LNCaP clone FGC (cell line): ENCODE measurements at places on chromosomes 4 and X.

DNA sequence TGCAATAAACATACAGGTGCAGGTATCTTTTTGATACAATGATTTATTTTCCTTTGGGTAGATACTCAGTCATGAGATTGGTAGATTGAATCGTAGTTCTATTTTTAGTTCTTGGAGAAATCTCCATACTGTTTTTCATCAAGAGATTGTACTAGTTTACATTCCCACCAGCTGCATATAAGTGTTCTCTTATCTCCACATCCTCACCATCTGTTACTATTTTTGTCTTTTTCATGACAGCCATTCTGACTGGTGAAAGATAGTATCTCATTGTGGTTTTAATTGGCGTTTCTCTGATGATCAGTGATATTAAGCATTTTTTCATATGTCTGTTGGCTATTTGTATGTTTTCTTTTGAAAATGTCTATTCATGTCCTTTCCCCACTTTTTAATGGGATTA is 202.2 kb downstream of the RAPGEF2 start:
- DNase-seq: no peak

GRCh38 chrX:123988423-123989111 is 27.1 kb downstream of the STAG2 start:
- no peak for DNase-seq

GRCh38 chr4:1056671-1057402 is 45.4 kb downstream of the FGFRL1 start:
- DNase-seq: no peak

- no peak for DNase-seq
Measured at GRCh38 chrX:40780951-40781350, 45.6 kb upstream of the MED14 start.

GRCh38 chr4:107876099-107876498 is 51.4 kb downstream of the SGMS2 start:
- no peak for DNase-seq

DNA sequence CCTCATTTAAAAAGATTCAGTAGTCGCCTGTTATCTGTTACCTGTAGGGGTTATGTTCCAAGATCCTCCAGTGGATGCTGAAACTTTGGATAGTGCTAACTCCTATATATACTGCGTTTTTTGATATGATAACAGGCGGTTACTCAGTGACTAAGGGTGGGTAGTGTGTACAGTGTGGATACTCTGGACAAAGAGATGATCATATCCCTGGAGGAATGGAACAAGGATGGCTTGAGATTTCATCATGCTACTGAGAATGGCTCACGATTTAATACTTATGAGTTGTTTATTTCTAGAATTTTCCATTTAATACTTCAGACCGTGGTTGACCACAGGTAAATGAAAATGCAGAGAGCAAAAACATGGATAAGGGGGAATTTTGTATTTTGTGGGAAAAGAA is 21.5 kb downstream of the FAM47E start:
- DNase-seq: no peak

- DNase-seq: no peak
Measured at GRCh38 chrX:150202641-150203247, 160.4 kb upstream of the MAMLD1 start.

- no peak for DNase-seq
Measured at GRCh38 chrX:16023790-16024734, 99.3 kb upstream of the GRPR start.

DNA sequence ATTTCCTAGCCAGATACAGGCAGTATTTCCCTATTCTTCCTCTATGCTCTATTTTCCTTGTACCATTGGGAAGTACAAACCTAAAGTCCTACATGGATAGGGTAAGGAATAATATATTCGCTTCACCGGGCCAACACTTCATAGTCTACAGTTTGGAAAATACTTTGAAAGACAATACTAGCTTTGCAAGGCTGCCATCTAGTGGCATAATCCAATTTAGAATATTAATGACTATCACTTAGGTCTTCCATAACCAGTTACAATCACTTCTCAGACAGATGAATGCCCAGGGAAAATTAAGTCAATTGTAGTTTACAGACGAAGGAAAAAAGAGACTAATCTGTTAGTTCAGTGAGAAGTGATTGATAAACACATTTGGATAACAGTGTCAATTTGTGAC is 141.0 kb upstream of the FAM47C start:
- DNase-seq: no peak

- DNase-seq: no peak
Measured at GRCh38 chrX:109843963-109844751, 111.1 kb upstream of the ACSL4 start.

DNA sequence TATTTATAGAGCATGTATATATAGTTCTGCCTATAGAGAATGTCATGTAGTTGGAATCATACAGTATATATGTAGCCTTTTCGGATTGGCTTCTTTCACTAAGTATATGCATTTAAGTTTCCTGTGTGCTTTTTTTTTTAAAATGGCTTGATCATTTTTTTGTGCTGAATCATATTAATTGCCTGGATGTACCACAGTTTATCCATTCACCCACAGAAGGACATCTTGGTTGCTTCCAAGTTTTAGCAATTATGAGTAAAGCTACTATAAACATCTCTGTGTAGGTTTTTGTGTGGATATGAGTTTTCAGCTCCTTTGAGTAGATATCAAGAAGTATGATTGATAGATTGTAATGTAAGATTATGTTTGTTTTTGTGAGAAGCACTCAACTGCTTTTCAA is 23.8 kb downstream of the PTTG2 start:
- DNase-seq: no peak

GRCh38 chr4:93216646-93217045 is 611.9 kb upstream of the ATOH1 start:
- DNase-seq: no peak

DNA sequence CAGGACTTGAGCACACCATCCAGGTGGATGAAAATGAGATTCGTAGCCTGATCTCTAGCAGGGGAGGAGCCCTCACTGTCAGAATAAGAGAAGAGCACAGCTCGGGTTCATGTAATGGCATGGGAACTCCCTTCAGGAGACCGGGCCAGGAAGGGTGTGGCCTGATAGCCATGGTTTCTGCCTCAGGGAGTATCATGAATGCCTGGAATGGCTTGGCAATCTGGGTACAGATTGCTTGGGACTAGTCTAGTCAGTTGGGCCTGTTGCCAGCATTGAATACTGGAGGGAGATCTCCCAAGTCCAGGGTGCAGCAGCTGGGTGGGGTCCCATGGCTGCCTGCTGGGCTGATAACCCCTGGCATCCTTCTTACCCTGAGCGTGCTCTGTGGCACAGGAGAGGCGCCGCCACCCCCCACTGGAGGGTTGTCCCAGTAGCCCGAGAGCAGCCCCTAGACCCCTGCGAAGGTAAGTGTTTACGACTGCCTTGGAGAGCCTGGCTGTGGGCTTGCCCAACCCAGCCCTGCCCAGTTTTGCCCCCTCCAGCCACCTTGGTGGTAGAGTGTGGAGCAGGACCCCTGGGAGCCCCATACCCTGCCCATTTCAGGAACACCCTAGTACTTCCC is 298.8 kb downstream of the TEX13A start:
- DNase-seq: no peak

DNA sequence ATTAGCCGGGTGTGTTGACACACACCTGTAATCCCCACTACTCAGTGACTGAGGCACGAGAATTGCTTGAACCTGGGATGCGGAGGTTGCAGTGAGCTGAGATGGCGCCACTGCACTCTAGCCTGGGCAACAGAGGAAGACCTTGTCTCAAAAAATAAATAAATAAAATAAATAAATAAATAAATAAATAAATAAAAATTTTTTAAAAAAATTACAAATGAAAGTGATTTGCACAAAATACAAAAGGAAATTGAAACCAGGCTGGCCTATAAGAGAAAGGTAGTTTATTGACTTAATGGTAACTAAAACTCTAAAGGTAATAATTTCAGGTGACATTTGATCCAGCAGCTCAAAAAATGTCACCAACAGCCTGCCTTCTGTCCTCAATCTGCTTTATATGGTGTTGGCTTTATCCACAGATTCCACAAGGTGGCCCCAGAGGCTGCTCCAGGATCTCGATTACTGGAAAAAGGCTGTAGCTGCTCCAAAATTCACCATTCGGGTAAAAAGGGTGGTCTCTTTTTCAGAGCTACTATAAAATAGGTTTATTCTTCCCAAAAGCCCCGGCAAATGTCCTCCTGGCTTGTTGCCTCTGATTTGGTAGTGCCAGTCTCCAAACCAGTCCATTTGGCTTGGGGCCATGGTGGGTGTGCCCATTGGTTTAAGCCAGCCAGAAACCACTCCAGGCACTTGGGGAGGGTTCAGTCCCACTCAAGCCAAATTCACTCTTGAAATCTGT is 61.4 kb upstream of the TRIM2 start:
- DNase-seq: peak; percentile 52

DNA sequence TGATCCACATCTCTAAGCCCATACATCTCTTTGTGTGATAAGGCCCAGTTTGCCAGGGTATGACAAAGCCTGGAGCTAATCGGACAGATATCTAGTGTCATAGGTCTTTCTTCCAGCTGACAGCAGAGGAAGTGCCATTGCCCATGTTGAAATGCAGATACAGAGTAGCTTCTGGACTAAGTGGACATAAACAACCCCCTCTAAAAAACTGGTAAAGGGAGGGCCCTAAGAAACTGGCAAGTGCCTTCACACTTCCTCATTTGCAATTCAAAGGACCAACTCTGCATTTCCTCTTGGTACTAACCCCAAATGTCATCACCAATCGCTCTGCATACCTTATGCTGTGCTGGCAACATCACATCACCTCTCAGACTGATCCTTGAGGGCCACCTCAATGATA is 20.8 kb downstream of the ARHGEF6 start:
- DNase-seq: no peak
